Mesothelial cell of epicardium (in vitro differentiated cells): ENCODE measurements at places on chromosomes 2 and 18. TPM values are rescaled to one million over a fixed set of nuclear protein-coding genes. Genes with fewer than 3 reads are reported as not detected.
A peak's percentile ranks its signal among the peaks of the same experiment; 100 is the strongest.

GRCh38 chr18:77234504-77235365, 14.9 kb upstream of the GALR1 start:
- H3K27me3 ChIP-seq = peaks cover 18% of the 10 kb centered on the region
- no peak overlapping the region for H3K27ac ChIP-seq
- H3K36me3 ChIP-seq = peaks cover 6% of the 10 kb centered on the region
- no peak overlapping the region for H3K4me3 ChIP-seq
- H3K4me1 ChIP-seq = no peaks in the 10 kb centered on the region

The SLC5A6 gene
- 67.9 to 73.2 TPM (median 70.4 TPM) in 3 replicates for total RNA-seq

DNA sequence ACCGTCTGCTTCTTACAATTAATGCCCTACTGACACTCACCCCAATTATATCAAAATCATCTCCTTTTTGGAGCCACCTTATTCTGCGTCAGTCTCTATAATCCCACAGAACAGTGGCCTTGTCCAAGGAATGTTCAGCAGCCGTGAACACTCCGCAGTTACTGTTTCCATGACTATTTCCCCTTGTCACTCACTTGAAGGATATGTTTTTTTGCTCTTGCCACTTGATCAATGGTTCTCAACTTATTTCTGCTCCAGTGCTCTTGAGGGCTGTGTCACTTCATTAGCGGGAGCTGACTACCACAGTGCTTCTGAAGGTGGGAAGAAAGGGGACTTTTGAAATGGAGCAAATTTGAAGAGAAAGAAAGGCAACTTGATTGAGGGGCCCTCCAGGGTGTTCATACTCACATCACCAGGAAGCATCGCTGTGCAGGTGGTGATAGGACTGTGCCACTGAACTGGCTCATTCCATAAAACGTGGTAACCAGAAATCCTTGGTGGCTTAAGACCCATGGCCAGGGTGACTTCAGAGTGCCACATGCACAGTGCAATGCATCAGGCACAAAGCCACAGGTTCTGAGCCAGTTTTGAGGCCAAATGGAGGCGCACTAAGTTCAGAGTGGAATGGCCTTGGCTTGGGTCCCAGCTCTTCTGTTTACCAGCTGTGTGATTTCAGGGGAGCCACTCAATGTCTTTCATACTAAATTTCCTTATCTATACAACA, 320.6 kb upstream of the RAB12 start:
- no peaks in the 10 kb centered on the region for H3K27me3 ChIP-seq
- no peak overlapping the region for H3K4me3 ChIP-seq
- H3K36me3 ChIP-seq = no peaks in the 10 kb centered on the region
- no peak for DNase-seq
- no peak overlapping the region for H3K27ac ChIP-seq

The COBLL1 gene
- total RNA-seq = 98.5 to 110 TPM (median 109 TPM) in 3 replicates

DNA sequence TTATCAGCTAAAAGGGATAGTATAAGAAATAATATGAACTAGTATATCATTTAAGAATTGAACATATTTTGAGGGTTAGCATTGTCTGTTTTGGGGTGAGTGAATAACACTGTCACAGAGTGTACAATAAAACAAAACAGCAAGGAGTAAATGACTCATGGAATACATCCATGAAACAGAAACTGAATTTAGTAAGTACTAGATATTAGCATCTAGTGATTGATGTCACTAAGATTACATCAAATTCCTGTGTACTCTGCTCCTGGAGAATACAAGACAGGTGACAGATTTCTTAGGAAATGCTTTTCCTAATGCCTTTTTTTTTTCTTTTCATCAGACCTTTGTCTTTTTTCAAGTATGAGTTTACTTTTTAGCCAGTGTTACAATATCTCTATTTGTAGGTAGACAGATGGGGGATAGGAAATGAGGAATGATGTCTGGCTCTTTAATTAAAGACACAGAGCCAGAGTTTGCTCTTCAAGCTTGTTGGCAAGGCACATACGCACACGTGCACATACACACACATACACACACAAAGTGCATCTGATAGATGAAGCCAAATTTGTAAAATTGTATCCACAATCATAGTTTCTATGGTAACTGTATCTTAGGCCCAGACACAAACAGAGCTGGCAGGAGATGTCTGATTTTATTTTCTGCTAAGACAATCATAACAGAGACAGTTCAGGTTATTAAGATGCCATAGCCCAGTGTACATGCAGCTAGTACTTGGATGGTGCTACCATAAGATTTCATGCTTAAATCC, 138.2 kb upstream of the NRP2 start:
- H3K27me3 ChIP-seq = no peaks in the 10 kb centered on the region
- DNase-seq = no peak
- peaks cover 26% of the 10 kb centered on the region for H3K4me1 ChIP-seq
- H3K4me3 ChIP-seq = no peak overlapping the region
- H3K27ac ChIP-seq = peak overlapping the region; percentile 64
- H3K36me3 ChIP-seq = no peaks in the 10 kb centered on the region

DNA sequence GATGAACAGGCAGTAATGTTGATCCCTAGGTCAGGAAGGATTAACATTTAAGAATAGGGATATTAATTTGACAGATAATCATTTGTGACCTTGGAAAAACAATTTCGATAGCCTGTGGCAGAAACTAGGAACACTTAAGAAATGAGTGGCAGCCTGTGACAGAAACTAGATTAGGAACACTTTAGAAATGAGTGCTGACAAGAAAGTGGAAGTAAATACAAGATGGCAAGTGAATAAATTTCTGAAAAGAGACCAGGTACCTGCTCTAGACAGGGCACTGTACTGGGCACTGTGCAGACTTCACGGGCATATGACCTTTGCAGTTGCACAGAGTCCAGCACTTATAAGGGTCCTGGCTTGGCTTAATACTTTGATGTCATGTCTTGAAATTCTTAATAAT, 5.5 kb upstream of the HNRNPA3 start:
- DNase-seq = no peak
- H3K27ac ChIP-seq = no peak overlapping the region
- H3K4me3 ChIP-seq = no peak overlapping the region
- no peaks in the 10 kb centered on the region for H3K27me3 ChIP-seq
- H3K4me1 ChIP-seq = peaks cover 18% of the 10 kb centered on the region
- no peaks in the 10 kb centered on the region for H3K36me3 ChIP-seq

GRCh38 chr2:46047290-46047689, 249.9 kb upstream of the EPAS1 start:
- H3K4me3 ChIP-seq = no peak overlapping the region
- H3K4me1 ChIP-seq = peaks cover 2% of the 10 kb centered on the region
- H3K27ac ChIP-seq = no peak overlapping the region
- DNase-seq = no peak
- no peaks in the 10 kb centered on the region for H3K27me3 ChIP-seq
- peaks cover 7% of the 10 kb centered on the region for H3K36me3 ChIP-seq

GRCh38 chr2:118061135-118061955, 26.9 kb upstream of the INSIG2 start:
- no peak overlapping the region for H3K27ac ChIP-seq
- no peaks in the 10 kb centered on the region for H3K36me3 ChIP-seq
- no peak for DNase-seq
- H3K4me1 ChIP-seq = peaks cover 7% of the 10 kb centered on the region

DNA sequence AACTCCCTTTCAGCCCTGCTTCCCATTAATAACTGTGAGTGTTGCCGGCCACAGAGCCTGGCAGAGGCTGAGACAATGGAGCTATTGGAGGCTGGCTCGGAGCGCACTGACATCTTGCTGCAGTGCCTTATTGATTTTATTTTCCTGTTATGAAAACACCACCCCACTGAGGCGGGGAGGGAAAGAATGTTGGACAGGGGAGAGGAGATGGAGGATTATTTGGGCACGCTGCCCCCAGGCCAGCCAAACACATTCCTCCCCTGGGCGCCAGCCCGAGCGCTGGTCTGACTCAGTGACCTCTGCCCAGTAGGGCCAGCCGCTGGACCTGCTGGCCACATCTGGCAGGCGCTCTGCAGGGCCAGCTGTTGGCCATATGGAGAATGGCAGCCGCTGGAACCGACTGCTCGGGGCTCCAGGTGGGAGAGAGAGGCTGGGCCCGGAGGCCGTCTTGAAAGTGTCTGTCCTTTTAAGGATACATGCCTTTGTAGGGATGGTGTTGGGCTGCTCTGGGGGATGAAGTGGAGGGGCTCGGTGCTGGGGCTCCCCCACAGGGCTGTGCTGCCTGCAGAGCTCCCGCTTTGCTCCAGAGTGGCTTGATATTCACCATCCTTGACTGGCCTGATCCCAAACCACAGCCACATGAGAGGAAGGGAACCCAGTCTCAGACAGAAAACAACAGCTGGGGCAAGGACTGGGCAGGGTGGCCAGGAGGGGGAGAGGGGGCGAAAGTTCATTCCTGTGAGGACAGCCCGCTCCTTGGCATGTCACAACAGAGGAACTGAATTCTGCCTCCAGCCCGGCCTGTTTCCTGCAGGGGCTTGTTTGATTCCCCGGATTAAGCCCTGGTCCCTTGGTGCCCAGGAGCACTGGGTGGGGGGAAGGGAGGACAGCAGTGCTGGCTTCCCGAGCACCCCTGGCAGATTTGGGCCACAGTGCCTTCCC, 179.0 kb downstream of the KLHL29 start:
- peaks cover 8% of the 10 kb centered on the region for H3K27me3 ChIP-seq
- no peak for DNase-seq
- peak overlapping the region; percentile 76 for H3K27ac ChIP-seq
- peaks cover 16% of the 10 kb centered on the region for H3K4me1 ChIP-seq
- H3K36me3 ChIP-seq = peaks cover 2% of the 10 kb centered on the region

The PASK gene
- 26.1 to 31.0 TPM (median 30.8 TPM) in 3 replicates for total RNA-seq

- peak overlapping the region; percentile 68 for H3K27ac ChIP-seq
- H3K4me3 ChIP-seq = no peak overlapping the region
- H3K4me1 ChIP-seq = peaks cover 53% of the 10 kb centered on the region
- H3K36me3 ChIP-seq = no peaks in the 10 kb centered on the region
Observed at GRCh38 chr2:70116936-70117552, 29.8 kb downstream of the PCBP1 start.

The KCNJ3 gene
- total RNA-seq = 0.97 to 1.4 TPM (median 1.2 TPM) in 3 replicates

The SERPINB10 gene
- total RNA-seq = not detected in 3 replicates

GRCh38 chr2:186751790-186752189, 57.9 kb downstream of the FAM171B start:
- peaks cover 7% of the 10 kb centered on the region for H3K4me1 ChIP-seq
- DNase-seq = no peak
- no peak overlapping the region for H3K4me3 ChIP-seq
- peaks cover 18% of the 10 kb centered on the region for H3K36me3 ChIP-seq
- H3K27me3 ChIP-seq = no peaks in the 10 kb centered on the region

- DNase-seq = peak; percentile 24
- H3K36me3 ChIP-seq = no peaks in the 10 kb centered on the region
- no peaks in the 10 kb centered on the region for H3K27me3 ChIP-seq
- peak overlapping the region; percentile 96 for H3K4me3 ChIP-seq
Observed at GRCh38 chr2:158969715-158970240, 1.3 kb downstream of the TANC1 start.
